ENCODE measurements at places on chromosomes 6 and 20.

DNA sequence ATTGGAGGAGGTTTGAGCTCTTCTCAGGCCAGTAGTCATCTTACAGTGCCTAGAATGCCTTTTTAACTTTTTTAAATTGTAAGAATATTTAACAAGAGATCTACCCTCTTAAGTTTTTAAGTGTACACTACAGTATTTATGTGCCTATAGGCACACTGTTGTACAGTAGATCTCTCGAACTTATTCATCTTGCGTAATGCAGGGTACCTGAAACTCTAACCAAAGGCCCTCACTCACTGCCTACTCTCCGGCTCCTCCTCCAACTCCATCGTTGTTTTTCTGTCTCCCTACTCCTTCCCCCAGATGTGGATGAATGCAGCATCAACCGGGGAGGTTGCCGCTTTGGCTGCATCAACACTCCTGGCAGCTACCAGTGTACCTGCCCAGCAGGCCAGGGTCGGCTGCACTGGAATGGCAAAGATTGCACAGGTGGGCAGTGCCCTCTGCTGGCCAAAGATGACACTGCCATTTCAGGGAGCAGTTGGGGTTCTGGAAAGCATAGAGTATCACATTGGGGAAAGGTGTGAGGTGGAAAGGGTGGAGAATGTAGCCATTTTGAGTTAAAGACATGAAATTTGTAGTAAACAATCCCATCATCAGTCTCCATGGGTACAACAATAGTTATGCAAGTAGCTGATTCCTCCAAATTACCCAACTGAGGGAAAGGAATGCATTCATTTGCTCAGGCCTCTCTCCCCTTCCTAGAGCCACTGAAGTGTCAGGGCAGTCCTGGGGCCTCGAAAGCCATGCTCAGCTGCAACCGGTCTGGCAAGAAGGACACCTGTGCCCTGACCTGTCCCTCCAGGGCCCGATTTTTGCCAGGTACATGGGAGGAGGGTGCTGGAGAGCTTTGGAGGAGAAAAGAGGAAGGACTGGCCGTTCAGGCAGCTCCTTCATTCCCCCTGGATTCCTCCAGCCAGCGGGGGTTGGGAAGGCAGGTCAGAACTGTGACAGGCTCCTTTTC is 18.4 kb upstream of the ZNF76 start:
- no peak for DNase-seq

DNA sequence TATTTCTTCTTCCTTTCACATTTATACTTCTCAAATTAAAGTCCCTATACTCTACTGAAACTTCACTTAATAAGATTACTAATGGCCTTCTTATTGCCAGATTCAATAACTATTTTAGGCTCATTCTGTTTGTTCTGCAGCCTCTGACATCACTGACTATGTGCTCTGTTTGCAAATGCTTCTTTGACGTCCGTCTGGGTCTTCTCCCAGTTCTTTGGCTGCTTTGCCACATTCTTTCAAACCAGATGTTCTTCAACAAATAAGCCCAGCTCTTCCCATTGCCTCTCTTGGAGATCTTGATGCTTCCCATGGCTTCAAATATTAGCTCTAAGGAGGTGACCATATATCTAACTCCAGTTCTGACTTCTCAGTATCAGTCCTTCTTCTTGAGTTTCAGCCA is 117.4 kb downstream of the BTBD9 start:
- no peak for DNase-seq

- DNase-seq, result peak; percentile 75
Observed at GRCh38 chr6:116371120-116371917, 572 bp downstream of the DSE start.

DNA sequence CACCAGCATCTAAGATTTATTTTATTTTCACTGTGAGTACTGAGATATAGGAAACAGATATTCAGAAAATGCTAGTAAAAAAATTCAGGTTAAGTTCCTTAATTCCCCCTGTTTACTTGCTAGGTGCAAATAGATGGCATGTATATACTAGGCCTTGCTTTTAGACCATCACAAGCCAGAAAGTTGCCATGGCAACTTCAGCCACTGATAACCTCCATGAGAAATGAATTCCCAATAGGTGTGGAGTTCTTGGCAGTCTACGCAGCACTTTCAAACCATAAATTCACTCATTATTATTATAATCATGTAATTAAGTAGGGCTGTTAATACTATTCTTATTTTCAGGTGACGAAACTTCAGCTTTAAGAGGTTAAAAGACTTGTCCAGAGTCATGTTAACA is 251.6 kb upstream of the TFAP2D start:
- no peak for DNase-seq

DNA sequence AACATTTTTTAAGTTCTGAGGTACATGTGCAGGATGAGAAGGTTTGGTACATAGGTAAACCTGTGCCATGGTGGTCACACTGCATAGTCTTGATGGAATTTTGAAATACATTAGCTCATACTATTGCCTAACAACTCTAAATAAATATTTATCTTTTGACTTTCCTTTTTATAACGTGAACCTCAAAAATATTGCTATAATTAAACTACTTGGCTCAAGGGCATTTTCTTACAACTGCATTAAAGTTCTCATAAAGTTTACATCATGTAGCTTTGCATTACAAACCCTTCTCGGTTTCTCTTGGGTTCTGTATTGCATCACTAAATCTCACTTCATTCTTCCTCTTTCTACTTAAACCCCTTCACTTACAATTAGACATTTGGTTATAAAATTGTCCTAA is 636.0 kb upstream of the PTCHD4 start:
- no peak for DNase-seq

DNA sequence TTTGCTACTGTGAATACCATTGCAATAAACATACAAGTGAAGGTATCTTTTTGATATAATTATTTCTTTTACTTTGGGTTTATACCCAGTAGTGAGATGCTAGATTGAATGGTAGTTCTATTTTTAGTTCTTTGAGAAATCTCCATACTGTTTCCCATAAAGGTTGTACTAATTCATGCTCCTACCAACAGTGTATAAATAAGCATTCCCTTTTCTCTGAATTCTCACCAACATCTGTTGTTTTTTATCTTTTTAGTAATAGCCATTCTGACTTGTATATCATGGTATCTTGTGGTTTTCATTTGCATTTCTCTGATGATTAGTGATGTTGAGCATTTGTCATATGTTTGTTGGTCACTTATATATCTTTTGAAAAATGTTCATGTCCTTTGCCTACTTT is 183.6 kb upstream of the LRFN2 start:
- DNase-seq, result no peak

GRCh38 chr20:18749528-18749927 is 64.1 kb upstream of the SCP2D1 start:
- DNase-seq, result no peak

DNA sequence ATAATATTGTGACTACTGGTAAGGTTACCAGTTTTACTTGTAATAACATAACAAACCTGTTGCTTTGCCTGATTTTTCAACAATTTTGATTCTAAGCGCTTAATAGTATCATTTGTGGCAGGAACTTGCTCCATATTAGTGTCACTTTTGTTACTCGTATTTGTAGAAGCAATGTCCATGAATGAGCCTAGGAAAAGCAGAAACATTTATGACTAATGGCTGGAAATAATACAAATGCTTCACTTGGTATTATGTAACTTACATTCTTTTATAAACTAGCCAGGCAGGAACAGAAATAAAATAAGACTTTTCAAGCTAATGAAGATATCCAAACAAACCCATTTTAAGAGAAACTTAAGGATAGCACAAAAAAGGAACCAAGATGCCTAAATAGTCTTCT is 38.9 kb downstream of the MAP3K7 start:
- no peak for DNase-seq

DNA sequence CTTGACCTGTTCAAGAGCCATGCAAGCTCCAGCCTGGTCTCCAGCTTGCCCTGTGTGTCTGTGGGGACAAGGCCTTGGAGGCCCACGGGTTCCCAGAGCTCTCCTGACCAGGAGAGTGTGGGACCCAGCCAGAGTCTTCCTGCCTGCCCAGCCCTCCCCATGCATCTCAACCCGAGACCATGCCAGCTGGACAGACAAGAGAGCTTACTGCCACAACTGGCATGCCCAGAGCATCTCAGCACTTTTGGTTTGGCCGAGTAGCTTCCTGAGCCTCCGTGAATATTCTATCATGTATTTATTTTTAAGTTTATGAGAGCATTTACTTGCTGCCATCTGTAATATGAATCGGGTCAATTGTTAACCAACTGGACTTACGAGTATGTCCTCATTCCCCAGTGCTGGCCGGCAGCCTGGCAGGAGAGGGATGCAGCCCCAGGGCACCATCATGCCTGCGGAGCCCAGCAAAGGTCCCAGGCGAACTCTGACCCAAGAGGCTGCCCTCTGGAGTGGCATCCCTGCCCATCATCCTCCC is 14.9 kb downstream of the IP6K3 start:
- no peak for DNase-seq

- no peak for DNase-seq
Observed at GRCh38 chr6:17630511-17631073, 30.5 kb downstream of the FAM8A1 start.

- no peak for DNase-seq
Observed at GRCh38 chr6:139625998-139626975, 251.8 kb upstream of the CITED2 start.

GRCh38 chr6:150632785-150633485 is 33.2 kb downstream of the PLEKHG1 start:
- DNase-seq, result no peak

DNA sequence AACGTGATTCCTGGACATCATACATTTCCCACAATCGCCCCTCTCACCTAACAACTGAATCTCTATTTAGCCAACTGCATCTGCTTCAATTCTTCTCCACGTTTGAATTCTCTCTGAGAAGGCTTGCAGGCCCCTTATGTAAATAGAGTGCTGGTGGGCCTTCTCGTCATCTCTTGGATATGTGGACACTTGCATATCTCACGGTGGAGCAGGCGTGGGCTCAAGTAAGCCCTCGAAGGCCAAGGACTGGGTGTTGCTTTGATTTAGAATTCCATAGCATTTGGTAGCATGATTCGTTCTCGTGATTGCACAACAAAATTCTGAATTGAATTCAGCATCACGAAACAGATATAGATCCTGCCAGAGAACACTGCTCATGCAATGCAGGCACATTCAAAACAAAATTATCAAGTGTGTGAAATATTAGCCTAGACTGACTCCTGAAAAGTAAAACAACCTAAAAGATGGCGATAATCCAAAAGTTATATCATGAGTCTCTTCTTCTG is 613.6 kb downstream of the TFAP2A start:
- DNase-seq, result no peak

- no peak for DNase-seq
Observed at GRCh38 chr6:7100753-7101081, 7.0 kb upstream of the RREB1 start.

- no peak for DNase-seq
Observed at GRCh38 chr6:114833211-114833610, 490.4 kb upstream of the HS3ST5 start.

GRCh38 chr6:129638686-129639085 is 71.3 kb downstream of the ARHGAP18 start:
- no peak for DNase-seq

DNA sequence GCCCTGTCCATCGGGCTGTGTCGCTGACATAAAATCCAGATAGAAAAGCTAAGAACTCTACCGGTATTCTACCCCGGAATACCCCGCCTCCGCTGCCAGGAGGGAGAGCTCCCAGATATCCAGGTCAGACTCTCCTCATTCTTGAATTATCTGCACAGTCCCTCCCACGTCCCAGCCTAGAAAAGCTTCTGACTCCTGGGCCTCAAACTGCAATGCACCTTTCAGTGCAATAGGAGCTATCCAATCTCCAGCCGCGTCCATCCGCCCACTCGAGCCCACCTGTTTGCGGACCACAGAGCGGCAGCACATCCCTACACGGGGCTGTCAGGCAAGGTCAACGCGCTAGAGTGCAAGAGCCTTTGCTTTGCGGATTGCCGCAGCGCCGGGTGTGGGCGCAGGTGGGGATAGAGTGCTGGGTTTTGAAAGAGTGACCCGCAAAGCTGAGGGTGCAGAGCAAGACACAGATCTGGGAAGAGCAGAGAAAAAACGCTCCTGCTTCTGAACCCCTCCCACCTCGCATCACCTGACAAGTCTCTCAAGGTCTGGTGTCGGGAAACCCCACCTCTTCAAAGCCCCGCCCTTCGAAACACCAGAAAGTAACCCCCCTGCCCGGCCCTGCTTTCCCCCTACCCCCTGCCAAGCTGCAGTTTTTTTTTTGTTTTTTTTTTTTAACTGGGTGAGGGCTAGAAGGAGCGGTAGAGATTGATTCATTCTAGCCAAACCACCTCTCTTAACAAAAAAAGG is 1.3 kb downstream of the TAPBP start:
- no peak for DNase-seq

GRCh38 chr6:139029470-139030227 is 1.1 kb downstream of the ABRACL start:
- no peak for DNase-seq

DNA sequence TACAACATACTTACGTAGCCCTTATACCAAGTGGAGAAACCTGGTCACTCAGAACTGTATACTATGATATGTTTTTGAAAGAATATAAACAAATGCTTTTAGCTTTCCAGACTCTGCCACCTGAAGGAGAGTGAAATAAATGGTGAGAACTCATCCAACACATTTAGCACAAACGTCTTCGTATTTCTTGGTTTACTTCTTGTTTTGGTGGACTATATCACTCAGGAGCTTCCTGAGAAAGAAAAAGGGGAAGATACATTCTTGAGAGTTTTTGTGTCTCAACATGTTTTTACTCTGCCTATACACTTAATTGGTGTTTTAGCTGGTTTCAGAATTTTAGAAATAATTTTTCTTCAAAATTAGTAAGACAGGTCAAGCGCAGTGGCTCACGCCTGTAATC is 19.4 kb upstream of the CTAGE9 start:
- no peak for DNase-seq

GRCh38 chr6:112117554-112117953 is 30.2 kb downstream of the FAM229B start:
- DNase-seq, result no peak

GRCh38 chr6:145829102-145829501 is 14.5 kb upstream of the FBXO30 start:
- DNase-seq, result no peak

GRCh38 chr20:53847139-53847836 is 223.1 kb downstream of the BCAS1 start:
- no peak for DNase-seq

GRCh38 chr6:56856036-56856580 is 98.8 kb upstream of the BEND6 start:
- DNase-seq, result no peak

- DNase-seq, result no peak
Observed at GRCh38 chr6:157596461-157596860, 215.5 kb downstream of the ZDHHC14 start.

DNA sequence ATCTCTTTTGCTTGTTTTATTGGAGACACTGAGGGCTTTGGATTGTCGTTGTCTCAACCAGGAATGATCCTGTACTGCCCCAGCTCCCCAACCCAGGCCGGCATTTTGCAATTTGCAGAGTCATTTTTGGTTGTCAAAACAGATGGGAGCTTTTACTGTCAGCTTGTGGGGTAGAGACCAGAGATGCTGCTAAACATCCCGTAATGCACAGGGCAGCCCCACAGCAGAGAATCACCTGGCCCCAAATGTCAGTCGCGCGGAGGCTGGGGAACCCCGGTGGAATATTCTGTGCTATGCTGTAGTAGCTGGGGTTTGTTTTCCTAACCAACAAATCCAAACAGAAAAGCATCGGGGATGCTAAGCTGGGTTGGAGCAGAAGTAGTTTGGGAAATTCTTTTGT is 99.7 kb downstream of the TSHZ2 start:
- DNase-seq, result no peak

All from AG09309 (cell line).